ENCODE measurements at places on chromosomes 7 and 10.
A peak's percentile ranks its signal among the peaks of the same experiment; 100 is the strongest.

GRCh38 chr10:29849126-29849833 is 210.1 kb downstream of the JCAD start:
- no peak for DNase-seq

GRCh38 chr10:103691723-103692435 is 163.5 kb downstream of the SH3PXD2A start:
- no peak for DNase-seq

- DNase-seq, result no peak
These were observed 46.9 kb upstream of the PSMG3 start for GRCh38 chr7:1616741-1617140.

- DNase-seq, result no peak
These were observed 303.4 kb downstream of the GFRA1 start for GRCh38 chr10:115969591-115969990.

DNA sequence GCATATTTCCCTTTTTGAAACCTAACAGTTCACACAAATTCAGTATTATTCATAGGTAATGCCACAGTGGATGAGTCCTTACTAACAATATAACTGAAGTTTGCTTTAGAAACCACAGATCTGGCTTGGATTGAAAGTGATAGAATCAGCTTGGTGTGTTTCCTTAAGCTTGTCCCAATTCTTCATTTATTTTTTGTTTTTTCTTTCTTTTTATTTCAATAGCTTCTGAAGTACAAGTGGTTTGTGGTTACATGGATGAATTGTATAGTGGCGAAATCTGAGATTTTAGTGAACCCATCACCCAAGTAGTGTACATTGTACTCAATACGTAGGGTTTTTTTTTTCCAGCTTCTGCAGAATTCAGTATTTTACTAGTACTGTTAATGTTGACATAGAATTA is 518.2 kb upstream of the SEMA3D start:
- no peak for DNase-seq

GRCh38 chr7:124718032-124718766 is 47.4 kb downstream of the GPR37 start:
- no peak for DNase-seq

GRCh38 chr10:107546284-107546683 is 381.8 kb upstream of the SORCS1 start:
- no peak for DNase-seq

DNA sequence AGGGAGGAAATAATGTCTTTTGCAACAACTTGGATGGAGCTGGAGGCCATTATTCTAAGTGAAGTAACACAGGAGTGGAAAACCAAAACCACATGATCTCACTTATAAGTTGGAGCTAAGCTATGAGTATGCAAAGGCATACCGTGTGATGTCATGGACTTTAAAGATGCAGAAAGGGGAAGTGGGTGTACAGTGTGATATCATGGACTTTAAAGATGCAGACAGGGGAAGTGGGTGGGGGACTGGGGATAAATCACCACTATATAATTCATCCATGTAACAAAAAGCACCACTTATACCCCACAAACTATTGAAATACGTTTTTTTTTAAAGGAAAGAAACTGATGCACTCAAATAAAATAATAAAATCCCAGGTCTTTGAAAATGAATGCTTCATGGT is 29.5 kb downstream of the LYZL2 start:
- no peak for DNase-seq

- no peak for DNase-seq
These were observed 113.2 kb downstream of the KMT2E start for GRCh38 chr7:105127179-105127578.

DNA sequence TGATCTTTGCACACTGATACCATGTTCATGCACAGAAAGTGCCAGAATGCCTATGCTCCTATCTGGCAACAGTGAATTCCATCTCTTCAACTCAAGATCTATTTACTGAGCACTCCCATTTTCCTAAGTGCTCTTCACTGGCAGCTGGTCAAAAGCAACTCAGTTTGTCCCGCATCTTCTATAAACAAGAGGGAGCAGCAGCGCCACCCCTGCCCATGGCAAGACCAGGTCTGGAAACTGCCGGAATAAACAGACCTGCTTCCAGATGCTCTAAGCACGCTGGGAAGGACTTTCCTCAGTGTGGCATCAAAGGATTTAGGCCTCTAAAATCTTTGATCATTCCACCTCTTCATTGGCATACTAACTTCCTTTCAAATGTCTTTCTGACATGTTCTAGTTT is 104.4 kb upstream of the MACROH2A2 start:
- no peak for DNase-seq

GRCh38 chr10:86206240-86206579 is 160.4 kb downstream of the GRID1 start:
- DNase-seq, result no peak

DNA sequence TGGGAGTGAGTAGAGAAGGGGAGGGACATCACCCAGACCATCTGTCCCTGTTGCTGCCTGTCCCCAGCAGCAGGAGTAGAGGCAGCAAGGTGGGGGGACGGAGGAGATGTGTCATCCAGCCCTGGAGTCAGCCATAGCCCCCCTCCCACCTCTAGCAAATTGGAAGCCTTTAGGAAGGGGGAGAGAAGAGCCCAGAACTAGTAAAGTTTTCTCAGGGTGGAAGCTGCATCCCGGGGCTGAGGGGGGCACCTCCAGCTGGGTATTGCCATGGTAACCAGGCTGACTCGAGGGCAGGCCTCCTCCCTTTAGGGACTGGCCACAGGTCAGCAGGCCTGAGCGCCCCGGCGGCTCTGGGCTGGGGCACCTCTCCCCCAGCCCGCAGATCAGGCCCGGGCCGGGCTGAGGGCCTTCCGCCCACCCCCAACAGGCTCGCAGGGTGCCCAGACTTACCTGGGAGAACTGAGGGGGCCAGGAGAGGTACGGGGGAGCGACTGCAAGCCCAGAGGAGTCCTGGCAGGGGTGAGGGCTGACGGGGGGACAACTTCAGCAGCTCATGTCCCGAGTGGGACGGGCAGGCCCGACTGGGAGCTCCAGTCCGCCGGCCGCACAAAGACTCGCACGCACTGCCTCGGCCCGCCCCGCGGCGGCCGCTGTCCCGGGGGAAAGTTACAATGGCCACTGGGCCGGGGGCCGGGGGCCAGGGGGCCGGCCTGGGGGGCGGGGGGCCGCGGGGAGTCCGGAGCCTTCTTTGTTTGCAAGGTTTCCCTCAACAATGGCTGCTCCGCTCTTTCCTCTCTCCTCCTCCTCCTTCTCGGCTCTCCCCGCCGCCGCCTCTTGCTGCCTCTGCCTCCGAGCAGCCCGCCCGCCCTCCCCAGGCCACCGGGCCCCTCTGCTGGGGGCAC is 6.0 kb downstream of the LDB1 start:
- DNase-seq, result no peak

DNA sequence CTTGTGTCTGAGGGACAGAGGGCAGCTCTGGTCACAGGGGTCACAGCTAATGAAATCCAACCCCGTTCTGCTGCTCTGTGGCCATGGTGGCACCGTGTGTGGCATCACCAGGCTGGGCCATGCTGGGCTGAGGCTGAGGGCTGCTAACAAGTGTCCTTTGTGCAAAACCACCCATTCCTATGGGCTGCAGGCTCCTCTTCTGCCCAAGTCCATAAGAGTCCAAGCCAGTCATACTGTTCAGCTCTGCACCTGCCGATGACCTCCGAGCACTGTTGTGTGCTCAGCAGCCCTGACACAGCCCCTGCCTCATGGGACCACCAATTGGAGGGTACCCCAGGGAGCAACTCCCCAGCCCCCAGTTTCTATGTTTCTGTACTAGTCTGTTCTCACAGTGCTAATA is 133.1 kb downstream of the WDR11 start:
- DNase-seq, result no peak

DNA sequence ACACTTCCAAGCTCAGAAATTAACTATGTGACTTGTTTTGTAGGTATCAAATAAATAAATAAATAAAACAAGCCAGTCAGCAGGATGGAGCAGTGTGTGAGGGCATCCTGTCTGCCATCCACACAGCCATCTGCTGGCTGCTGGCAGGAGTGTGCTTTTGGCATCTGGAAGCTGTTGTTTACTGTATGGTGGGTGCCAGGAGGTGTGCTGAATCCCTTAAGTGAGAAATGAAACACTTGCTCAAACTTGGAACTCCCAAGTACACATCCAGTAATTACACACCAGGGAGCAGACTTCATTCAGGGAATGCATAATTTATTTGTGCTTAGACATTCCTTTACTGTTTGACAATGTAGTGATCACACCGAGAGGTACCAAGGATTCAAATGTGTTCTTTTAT is 16.9 kb upstream of the TAX1BP1 start:
- peak; percentile 81 for DNase-seq

DNA sequence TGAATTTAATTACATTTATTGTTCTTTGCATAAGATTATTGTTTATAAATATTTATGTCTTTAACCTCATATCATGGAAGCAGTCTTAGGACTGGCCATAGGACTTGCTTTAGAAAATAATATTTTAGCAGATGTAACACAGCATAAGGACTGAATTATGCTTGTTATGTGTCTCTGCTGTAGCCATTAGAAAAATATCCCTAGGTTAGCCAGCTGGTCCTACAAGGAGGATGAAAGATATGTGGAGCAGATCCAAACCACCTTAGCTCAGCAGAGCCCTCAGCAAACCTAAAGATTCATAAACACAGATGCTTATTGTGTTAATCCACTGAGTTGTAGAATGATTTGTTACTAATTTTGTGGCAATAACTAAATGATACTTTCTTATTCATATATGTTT is 166.0 kb upstream of the COL1A2 start:
- peak; percentile 54 for DNase-seq

GRCh38 chr10:92590623-92591549 is 2.0 kb upstream of the KIF11 start:
- no peak for DNase-seq

- no peak for DNase-seq
These were observed 508 bp upstream of the TECPR1 start for GRCh38 chr7:98252425-98253054.

DNA sequence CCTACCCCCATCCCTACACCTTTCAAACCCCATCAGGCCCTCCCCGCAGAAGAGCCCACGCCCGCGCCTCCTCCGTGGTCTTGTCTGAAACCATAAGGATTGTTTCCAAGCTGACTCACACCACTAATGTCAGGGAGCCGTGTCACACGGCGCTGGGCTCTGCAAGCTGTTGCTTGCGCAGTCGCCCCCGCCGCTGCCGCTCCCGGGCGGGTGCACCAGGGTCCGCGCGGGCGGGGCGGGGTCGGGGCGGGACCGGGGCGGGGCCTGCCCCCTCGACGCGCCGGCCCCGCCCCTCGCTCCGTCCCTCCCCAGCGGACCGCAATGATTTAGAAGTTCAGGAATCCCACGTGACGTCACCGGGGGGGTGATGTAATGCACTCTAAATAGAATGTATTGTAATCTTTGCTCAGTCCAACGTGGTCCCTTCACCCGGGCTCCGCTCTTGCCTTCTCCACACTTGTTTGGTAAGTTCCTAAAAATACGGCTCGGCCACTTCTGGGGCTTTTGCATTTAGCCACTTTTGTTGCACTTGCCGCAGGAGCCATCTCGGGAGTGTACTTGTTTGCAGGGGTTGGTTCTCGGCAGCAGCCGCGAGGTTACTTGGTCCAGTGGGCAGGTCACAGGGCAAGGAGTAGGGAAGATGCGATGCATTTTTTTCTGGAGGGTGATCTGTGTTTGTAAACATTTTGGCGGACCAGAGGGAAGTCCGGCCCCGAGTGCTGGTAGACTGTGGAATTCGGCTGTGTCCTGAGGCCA is 3.2 kb upstream of the CREB5 start:
- peak; percentile 39 for DNase-seq

DNA sequence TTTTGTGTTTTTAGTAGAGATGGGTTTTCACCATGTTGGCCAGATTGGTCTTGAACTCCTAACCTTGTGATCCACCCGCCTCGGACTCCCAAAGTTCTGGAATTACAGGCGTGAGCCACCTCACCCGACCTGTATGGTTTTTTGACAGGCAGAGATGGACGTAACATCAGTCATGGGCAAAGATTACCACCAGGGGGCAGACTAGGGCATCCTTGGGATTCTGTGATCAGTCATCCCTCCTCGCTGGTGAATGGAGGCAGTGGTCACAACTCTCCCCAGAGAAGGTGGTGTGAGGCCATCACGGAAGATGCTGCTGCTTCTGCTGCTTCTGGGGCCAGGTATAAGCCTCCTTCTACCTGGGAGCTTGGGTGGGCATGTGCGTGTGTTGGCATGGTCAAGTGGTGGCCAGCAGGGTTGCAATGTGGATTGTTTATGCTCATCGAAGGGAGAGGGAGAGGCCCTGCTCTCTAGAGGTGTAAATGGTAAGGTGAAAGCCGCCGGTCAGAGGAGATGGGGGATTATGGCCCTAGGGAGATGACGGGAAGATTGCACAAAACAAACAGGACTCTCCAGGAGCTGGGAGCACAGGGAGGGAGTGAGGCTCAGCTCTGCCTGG is 122.7 kb upstream of the PRSS1 start:
- DNase-seq, result no peak

DNA sequence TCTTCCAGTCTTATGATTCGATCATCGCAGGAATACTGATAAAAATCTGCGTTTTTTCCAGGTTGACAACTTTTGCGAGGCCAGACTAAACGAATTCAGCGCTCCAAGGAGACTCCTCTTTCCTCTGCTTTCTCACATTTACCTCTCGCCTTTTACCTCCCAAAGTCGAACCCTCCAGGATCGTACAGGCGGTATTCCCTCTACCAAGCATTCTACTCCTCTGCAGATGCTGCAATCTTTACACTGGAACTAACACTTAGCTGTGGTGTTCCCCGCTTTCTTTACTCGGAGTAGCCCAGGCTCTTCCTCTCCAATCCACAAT is 449 bp downstream of the NUDT5 start:
- DNase-seq, result no peak

GRCh38 chr10:22557321-22557720 is 157.1 kb downstream of the PIP4K2A start:
- DNase-seq, result no peak

- DNase-seq, result no peak
These were observed 108.2 kb downstream of the OSBPL3 start for GRCh38 chr7:24871770-24872169.

DNA sequence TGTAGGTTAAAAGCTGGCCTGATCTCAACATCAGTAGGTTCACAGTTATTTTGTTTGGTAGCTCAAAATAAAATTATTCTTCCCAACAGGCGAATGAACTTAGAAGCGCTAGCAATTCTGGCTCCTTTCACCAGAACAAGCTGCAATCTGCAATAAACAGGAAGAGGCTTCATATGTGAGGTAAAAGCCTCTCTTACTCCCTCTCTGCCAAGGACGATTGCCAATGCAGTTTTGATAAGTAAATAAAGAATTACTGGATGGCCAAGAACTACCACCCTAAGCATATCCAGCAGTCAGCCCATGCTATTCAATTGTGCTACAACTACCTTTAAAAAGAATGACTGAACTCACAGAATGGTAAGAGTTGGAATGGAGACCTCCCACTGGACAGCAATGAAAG is 150.0 kb upstream of the LAMB4 start:
- DNase-seq, result peak; percentile 35

- DNase-seq, result no peak
These were observed 973 bp downstream of the CAMK1D start for GRCh38 chr10:12350167-12350872.

GRCh38 chr10:98404571-98405359 is 10.2 kb downstream of the PYROXD2 start:
- no peak for DNase-seq

GRCh38 chr7:50212666-50213621 is 91.6 kb upstream of the IKZF1 start:
- DNase-seq, result no peak
